ENCODE measurements at places on chromosomes 1 and 21.

DNA sequence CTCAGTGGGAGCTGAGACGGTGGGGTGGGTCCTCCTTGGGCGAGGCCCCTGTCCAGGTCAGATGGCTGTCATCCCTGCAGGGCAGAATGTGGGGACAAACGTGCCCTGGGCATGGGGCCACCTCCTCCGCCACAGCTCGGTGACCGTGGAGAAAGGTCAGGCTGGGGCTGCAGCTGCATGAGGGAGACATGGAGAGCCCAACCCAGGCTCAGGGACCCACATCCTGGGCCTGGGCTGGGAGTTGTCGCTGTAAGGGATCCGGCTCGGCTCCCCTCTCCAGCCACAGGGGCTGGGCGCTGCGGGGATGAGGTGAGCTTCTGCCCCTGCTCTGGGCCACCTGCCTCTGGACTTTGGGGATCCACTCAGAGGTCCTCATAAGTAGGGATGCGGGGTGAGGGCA is 518 bp upstream of the PLCH2 start:
- no peak for DNase-seq

- no peak for DNase-seq
Observed at GRCh38 chr1:2936559-2937515, 84.4 kb upstream of the ACTRT2 start.

- DNase-seq, result no peak
Observed at GRCh38 chr1:95888941-95889390, 655.0 kb downstream of the RWDD3 start.

- no peak for DNase-seq
Observed at GRCh38 chr1:7302126-7302525, 469.0 kb upstream of the VAMP3 start.

DNA sequence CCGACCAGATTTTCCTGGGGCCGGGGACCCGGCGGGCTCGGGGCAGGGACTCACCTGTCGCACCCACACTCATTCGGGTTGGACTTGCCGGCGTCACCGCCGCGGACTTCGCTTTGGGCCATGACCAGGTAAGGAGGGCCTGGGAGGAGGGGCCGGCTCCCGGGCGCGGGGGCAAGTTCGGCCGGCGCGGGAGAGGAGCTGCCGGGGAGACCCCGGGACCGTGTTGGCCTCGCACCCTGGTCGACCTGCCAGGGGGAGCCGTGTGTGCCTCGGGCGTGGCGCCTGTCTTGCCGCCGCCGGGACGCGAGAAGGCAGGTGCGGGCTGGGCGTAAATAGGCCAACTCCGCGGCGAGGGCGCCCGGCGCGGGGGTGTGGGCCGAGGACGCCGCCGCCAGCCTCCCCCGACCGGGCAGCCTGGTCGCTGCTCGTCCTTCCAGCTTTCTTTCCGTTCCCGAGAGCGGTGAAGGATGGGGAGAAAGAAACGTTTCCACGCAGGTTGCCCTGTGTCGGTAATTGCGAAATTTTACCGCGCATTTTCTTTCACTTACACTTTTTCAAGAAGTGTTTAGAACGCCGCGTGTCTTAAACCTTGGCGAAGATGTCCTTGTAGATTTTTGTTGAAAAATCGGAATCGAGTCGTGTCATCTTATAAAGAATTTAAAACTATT is 558 bp downstream of the USP1 start:
- DNase-seq, result no peak

Data from T1000 (cell line).